ENCODE measurements at places on chromosomes 11 and 22.

DNA sequence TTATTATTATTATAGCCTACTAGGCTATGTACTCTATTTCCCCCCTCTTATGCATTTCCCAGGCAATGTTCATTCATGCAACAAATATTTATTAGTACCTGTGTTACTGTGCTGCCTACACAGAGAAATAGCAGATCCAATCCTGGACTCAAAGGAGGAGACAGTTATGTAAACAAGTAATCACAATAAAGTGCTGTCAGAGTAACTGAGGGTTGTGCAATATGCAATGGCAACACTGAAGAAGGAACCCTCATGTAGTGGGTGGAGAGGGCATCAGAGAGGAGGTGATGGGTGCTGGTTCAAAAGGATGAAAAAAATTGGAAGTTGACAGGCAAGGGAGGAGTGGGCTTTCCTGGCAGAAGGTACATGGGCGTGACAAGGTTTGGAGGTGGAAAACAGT, 886 bp upstream of the P4HA3 start:
- no peak for DNase-seq

DNA sequence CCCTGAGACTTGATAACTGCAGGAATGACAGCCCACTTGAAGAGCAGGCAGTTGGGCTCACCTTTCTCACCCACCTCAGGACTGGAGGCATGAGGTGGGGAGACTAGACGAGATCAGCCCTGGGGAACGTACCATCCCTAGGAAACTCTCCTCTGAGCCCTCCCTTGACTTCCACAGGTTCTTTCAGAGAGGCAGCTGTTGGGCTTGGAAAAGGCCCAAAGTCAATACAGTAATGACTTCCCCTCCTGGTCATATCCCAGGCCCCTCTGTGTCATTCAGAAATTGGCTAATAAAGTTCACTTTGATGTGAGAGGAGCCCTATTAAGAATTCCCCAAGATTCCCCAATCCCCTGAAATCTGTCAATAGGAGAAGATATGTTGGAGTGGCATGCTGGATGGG, 5.8 kb upstream of the NECTIN1 start:
- no peak for DNase-seq

- no peak for DNase-seq
Measured at GRCh38 chr11:62604460-62605120, 2.9 kb upstream of the MTA2 start.

GRCh38 chr11:80084608-80085007, 643.8 kb upstream of the TENM4 start:
- no peak for DNase-seq

DNA sequence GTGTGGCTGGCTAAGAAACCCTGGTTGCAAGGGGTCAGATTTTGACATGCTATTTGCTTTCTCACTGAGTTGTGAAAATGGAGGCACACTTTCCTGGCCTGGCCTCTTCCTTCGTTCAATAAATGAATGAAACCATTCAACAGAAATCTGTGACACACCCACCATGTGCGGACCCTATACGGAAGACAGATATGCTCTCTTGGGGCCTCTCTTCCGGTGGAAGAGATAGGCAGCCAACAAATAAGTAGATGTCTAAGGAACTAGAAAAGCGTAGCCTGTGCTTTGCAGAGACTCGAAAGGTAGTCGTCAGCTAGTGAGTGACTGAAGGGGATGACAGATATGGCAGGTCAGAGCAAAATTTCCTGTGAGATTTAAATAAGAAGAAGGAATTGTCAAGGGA, 5.3 kb downstream of the KCNQ1OT1 start:
- no peak for DNase-seq
